HFF-Myc (cell line): ENCODE measurements at places on chromosomes 1 and 21.

DNA sequence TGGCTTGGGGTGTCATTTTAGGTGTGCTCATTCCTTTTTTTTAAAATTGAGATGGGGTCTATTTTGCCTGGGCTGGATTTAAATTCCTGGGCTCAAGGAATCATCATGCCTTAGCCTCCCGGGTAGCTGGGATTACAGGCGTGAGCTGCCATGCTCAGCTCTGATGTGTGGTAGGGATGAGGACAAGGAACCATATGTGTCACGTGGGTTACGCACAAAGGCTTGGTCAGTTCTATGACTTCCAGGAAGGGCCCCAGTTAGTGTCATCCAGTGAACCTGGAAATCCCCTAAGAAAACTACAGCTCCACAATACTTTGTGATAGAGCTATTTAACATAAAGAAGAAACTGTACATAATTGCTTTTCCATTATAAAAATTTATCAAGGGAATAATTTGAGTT lies 6.7 kb upstream of the METTL25B start:
- DNase-seq, result no peak

DNA sequence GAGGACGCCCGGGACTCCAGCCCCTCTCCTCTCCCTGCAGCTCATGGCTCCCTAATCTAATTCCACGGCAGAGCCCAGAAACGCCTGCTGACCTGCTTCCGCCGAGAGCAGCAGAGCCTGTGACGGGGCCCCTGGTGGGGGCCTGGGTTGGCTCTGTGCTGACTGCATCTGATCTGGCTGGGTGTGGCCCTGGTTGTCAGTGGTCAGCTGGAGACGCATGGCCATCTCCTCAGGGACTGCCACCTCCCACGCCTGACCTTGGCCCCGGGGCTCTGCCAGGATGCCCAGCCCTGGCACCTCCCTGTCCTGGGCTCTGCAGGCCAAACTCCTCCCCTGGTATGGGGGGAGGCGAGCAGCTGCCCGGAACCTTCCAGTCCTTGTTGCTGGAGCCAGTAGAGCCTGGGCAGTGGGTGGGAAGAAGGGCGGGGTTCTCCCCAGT lies 1.1 kb upstream of the PLCH2 start:
- no peak for DNase-seq

- DNase-seq, result no peak
Measured at GRCh38 chr1:19469004-19469403, 16.3 kb downstream of the CAPZB start.

- DNase-seq, result no peak
Measured at GRCh38 chr1:228987286-228987685, 252.0 kb downstream of the RHOU start.

DNA sequence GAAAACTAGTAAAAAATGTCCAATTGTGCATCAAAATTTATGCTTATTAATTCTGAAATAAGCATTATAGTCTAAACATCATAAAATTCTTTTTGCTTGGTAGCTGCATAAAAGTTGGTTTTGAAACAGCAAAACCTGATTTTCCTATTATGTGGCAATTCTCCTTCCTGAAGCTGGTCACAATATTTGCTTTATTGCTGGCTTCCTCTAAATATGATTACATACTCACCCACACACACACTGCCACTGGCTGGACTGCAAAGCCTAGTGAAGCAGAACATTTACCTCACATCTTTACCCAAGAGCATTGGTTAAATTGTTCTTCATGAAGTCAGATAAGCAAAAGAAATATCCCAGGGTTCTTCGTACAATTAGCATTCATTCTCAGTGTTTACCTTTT lies 103.0 kb downstream of the NR5A2 start:
- DNase-seq, result no peak

DNA sequence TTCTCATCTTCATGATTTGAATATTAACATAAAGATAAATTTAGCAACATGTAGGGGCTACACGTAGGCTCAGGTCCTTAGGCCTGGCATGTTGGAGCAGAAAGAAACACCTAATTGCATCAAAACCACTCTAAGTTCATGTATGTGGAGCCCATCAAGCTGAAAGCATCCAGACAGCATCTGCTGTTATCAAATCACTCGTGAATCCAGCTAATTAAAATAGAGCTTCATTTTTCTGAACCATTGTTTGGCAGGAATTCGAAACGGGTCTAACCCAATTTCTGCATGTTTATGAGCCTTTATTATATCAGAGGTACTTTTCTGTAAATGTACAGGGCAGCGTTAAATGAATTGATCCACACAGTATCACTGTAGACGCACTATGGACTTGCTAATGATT lies 45.7 kb downstream of the PEX14 start:
- no peak for DNase-seq

DNA sequence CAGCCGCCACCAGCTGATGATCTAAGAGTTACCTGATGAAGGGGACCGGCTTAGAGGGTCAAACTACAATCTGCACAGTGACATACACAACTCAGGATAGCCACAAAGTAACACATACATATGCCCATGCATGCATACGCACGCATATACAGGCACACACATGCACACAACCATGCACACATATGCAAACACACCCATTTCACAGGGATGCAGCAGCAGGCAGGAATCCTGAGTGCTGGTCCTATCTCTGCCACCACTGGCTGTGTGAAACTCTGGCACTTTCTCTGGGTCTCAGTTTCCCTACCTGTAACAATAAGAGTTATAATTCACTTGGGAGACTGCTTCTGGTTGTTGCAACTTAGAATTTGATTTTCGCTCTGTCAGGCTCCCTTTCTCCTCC lies 520.2 kb downstream of the PTPRU start:
- no peak for DNase-seq

DNA sequence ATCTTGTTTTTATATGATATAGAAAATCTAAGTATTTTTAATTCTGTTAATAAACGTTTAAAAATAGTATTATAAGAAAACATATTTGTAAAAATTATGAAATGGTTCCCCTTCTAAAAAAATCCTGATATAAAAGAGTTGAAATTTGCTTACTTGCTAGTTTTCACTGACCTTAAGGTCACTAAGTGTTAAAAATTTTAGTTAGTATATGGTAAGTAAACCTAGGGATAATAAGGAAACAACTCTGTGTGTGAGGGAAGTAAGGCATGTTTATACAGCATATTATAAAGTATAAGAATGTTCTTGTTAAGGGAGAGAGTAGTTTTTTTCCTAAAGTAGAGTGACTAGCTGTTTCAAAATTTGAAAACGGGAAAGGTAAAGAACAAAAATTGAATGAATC lies 130.9 kb upstream of the LYPLAL1 start:
- DNase-seq, result no peak

DNA sequence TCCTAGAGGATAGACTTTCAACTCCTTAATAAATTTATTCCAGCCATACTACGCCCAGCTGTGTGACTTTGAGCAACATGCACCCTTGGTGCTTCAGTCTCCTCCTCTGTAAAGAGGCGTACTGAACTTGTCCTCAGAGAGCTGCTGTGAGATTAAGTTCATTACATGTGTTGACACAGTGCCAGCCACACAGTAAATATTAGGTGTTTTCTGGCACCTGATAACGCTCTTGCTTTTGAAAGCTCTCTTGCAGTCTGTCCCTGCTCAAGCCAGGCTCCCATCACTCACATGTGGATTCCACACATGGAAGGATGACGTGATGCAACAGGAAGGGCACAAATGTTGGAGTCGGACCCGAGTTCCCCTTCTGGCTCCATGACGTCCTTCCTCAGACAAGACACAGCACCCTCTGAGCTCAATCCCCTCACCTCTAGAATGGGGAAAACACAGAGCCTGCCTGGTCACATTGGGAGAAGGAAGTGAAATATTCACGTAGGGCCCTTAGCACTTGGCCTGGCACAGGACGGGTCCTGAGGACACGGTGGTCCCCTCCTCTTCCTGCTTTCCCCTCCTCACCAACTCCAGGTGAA lies 7.7 kb downstream of the IFNLR1 start:
- DNase-seq, result no peak
